ENCODE measurements at places on chromosomes 7 and 10. TPM values are rescaled to one million over a fixed set of nuclear protein-coding genes. Genes with fewer than 3 reads are reported as not detected.

GRCh38 chr10:16887565-16887964 is 70.3 kb upstream of the RSU1 start:
- no peak overlapping the region for H3K27ac ChIP-seq
- H3K4me1 ChIP-seq: peaks cover 5% of the 10 kb centered on the region
- DNase-seq: no peak
- H3K27me3 ChIP-seq: no peaks in the 10 kb centered on the region

DNA sequence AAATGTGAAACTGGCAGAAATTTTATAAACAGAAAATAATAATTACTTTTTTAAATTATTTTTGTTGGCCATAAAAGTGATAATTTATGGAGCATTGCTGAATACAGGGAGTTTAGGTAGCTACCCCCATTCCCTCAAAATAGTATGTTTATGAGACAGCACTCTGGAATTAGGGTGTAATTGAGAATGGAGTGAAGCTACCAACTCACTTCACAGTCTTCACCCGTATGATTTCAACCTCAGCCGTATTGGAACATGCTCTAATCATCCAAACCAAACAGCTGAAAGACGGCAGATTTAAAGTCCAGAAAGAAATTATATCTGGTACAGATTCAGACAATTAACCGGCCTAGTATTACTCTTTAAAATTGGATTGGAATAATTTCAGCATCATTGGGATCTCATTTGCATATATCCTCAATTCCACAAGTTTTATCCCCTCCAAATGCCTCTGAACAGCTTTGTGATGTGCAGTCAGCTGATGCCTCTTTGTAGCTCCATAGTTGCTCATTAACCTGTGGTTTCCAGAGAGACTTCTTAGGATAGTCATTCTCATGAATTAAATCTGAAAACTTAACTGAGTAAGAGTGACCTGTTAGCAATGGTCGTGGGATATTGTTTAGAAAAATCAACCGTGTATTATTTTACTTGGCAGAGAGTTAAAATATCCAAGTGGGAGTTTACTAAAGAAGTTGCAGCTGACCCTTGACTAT is 59.1 kb upstream of the GJD4 start:
- no peaks in the 10 kb centered on the region for H3K4me1 ChIP-seq
- no peaks in the 10 kb centered on the region for H3K27me3 ChIP-seq
- H3K4me3 ChIP-seq: no peak overlapping the region
- no peak overlapping the region for H3K27ac ChIP-seq

DNA sequence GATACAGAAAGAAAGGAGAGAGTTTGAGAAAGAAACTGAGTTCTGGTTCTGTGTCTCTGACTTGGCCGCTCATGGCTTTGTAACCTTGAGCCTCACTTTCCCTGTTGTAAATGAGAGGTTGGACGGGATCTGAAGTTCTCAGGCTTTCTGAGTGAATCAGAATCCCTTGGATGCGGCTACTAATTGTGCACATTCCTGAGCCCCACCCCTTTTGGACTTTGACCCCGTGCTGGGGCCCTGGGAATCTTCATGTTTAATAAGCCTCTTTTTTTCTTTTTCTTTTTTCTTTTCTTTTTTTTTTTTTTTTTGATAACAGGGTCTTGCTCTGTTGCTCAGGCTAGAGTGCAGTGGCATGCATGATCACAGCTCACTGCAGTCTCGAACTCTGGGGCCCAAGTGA is 26.9 kb downstream of the SLC25A28 start:
- H3K27ac ChIP-seq: no peak overlapping the region
- H3K4me1 ChIP-seq: no peaks in the 10 kb centered on the region
- no peaks in the 10 kb centered on the region for H3K36me3 ChIP-seq
- DNase-seq: no peak

- H3K27me3 ChIP-seq: peaks cover 2% of the 10 kb centered on the region
- no peaks in the 10 kb centered on the region for H3K36me3 ChIP-seq
- H3K27ac ChIP-seq: no peak overlapping the region
- no peaks in the 10 kb centered on the region for H3K4me1 ChIP-seq
Measured at GRCh38 chr7:25775999-25776743, 375.8 kb upstream of the NFE2L3 start.

DNA sequence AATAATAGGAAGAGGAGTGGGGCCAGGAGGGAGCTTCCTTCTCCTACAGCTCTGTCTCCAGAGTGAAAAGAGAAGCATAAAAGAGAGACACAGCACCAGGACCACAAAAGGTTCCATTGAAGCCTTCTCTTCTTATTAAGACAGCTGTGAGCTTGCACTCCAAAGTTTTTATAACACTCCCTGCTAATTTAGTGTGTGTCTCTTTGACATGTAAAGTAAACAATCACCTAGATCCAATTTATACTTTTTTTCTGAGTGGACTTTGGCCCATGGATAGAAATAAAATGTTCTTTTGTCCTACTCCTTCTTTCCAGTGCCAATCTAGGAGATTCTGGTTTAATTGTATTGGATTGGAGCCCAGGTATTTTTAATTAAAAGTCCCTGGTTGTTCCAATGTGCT is at the start of gene CYP2C8:
CYP2C8 (minus strand) TSS at position 212 of the 400 bp plus-strand sequence; CDS start at position 117, 95 bp downstream.
- DNase-seq: no peak
- no peak within 1 kb of the TSS for H3K27ac ChIP-seq
- H3K36me3 ChIP-seq: no peaks in the 10 kb centered on the region
- H3K27me3 ChIP-seq: no peaks in the 10 kb centered on the region
- H3K4me3 ChIP-seq: no peak within 1 kb of the TSS
- no peaks in the 10 kb centered on the region for H3K4me1 ChIP-seq

Gene VAX1
- total RNA-seq: not detected

DNA sequence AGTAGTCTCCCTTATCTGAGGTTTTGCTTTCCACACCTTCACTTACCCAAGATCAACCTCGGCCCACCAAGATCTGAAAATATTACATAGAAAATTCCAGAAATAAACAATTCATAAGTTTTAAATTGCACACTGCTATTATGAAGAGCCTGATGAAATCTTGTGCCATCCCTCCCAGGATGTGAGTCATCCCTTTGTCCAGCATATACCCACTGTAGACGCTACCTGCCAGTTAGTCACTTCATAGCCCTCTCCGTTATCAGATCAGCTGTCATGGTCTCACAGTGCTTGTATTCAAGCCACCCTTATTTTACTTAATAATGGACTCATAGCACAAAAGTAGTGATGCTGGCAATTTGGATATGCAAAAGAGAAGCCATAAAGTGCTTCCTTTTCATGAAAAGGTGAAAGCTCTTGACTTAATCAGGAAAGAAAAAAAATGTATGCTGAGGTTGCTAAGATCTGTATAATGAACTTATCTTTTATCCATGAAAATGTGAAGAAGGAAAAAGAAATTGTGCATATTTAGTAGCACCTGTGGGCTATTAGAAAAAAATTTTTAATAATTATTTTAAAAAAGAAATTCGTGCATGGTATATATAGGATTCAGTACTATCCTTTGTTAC is 9.8 kb upstream of the MRPS16 start:
- no peak for DNase-seq
- no peaks in the 10 kb centered on the region for H3K36me3 ChIP-seq
- H3K4me1 ChIP-seq: no peaks in the 10 kb centered on the region
- no peaks in the 10 kb centered on the region for H3K27me3 ChIP-seq
- no peak overlapping the region for H3K4me3 ChIP-seq
- H3K27ac ChIP-seq: no peak overlapping the region

Data from T-cell (primary cell).